ENCODE measurements at places on chromosomes 3 and 15.

DNA sequence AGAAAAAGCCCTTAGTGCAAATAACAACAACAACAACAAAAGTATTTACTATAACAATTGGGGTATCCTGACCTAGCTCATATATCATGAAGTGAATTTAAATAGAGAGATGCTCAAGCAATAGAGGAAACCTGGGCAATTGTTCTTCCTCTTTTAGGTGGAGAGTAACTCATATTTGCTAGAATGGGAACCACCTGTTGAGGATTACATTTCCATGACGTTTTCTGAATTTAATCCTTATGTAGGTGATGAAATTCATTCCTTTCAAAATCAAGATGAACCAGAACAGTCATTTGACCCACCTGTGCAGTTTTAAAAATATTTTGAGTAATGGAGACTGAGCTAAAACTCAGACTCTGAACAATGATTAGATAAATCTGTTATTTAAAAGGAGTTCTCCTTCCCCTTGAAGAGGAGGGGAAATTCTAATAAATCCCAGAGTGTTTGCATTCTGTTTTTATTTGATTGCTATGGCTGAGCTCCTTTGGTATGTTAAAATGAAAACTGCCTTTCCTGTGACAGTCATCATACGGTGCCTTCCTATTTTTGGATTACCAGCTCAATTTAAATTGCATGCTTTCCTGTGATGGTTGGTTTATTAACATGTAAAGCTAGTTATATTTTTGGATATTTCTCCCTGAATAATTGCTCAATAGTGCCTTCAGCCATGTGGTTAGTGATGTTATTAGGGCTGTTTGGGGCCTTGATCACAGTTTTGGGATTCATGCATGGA, 24.3 kb downstream of the VPS8 start:
- no peak for DNase-seq

DNA sequence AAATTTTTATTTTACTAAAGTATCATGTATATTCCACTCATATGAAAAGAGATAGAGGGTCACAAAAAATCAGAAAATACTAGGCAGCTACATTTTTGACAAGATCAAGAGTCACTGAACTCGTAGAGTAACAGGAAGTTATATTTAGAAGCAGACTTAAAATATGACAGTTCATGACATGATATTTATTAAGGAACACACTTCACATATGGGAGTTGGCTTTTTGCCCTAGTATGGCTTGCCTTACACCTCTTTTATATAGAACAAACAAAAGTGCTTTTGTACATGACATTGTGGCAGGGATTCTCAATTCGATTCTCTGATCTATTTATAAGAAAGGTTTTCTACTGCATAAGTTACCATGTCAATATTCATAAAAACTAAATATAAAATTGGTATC, 80.1 kb upstream of the GBE1 start:
- DNase-seq, result no peak

- no peak for DNase-seq
Observed at GRCh38 chr3:34056951-34057390, 258.5 kb downstream of the PDCD6IP start.

GRCh38 chr3:141476033-141476432, 10.8 kb upstream of the RASA2 start:
- DNase-seq, result no peak

DNA sequence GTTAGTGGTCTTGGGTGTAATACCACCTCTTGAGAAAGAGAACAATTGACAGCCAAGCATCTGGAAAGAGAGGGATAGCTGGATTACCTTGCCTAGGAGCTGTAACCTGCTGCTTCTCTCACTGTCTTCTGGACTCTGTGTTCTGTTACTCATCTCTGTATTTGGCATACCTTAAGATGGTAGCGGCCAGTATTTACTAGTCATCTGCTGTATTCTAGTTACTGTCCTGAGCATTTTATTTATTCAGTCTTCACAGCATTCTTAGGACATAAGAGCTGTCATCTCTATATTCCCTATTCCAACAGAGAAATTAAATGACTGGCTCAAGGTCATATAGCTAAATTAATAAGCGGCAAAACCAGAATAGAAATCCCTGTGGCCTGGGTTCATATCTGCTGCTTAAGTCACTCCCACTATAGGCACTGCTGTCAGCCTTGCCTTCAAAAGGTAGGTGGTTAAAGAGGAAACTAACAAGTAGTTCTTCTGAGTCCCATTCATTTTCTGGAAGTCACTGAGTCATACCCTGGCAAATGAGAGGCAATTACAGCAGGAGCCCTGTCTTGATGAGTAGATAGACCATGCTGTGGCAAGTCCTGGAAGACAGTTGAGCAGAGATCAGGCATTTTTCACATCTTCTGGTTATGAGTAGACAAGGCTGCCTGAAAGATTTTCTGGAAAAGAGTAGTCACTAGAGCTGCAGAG, 68.2 kb downstream of the RAB7A start:
- DNase-seq, result no peak

- no peak for DNase-seq
Observed at GRCh38 chr15:60949039-60949977, 279.8 kb downstream of the RORA start.

GRCh38 chr15:72902245-72902918, 118.8 kb upstream of the ADPGK start:
- no peak for DNase-seq

DNA sequence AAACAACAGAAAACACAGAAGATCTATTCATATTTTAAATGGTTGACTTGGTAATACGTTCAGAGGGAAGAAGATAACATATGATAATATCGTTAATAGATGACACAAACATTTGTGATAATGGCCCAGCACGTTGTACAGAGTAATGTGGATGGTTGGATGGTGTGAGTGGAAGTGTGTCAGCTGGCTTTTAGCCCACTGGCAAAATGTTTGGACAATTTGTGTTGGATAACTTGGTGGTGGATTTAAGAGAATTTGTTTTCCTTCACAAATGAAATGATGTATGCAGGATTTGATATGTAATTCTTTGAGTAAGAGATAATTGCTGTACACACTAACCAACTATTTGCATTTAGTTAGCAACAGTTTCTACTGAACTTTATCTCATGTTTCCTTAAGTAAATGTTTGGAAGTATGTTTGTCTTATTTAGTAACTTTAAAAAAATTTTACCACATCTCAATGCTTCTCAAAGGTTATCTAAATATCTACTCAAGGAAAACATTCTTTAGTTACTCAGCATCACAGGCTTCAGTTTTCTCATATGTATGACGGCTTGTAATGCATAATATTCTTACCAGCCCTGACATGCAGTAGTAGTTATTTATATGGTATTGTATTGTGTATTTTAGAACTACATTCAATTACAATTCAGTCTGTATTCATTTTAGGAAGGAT, 328.5 kb upstream of the GOLIM4 start:
- no peak for DNase-seq

- no peak for DNase-seq
Observed at GRCh38 chr15:47691882-47692281, 25.4 kb upstream of the SEMA6D start.

- no peak for DNase-seq
Observed at GRCh38 chr3:155252535-155252934, 40.9 kb downstream of the STRIT1 start.

DNA sequence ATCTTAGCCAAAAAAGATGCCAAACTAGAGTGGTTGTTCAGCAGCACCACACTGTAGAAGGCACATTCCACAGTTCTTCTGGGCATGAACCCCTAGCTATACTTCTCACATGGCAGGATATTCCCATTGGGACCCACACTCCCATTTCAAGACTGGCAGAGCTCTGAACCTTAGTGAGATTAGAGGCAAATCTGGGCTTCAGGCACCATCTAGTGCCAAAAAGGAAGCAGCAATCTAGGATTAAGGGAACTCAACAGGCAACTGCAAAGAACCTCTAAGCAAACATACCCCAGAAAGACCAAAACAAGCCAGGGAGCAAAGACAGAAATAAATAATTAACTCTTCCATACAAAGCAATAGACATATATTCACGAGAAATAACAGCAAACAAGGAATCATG, 66.2 kb downstream of the TAFA4 start:
- DNase-seq, result no peak

- no peak for DNase-seq
Observed at GRCh38 chr15:73056460-73056859, 4.2 kb downstream of the NEO1 start.

GRCh38 chr3:12750223-12750622, 8.8 kb downstream of the TMEM40 start:
- no peak for DNase-seq

DNA sequence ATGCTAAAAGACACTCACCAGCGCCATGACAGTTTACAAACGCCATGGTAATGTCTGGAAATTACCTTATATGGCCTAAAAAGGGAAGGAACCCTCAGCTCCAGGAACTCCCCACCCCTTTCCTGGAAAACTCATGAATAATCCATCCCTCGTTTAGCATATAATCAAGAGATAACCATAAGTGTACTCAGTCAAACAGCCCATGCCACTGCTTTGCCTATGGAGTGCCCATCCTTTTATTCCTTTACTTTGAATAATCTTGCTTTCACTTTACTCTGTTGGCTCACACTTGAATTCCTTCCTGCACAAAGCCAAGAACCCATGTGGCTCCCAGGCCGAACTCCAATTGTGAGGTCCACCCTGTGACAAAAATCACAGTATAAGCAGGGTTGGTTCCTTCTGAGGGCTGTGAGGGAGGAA, 19.1 kb upstream of the FSTL1 start:
- DNase-seq, result no peak

- DNase-seq, result peak; percentile 16
Observed at GRCh38 chr15:69031013-69032001, 16.8 kb downstream of the NOX5 start.

DNA sequence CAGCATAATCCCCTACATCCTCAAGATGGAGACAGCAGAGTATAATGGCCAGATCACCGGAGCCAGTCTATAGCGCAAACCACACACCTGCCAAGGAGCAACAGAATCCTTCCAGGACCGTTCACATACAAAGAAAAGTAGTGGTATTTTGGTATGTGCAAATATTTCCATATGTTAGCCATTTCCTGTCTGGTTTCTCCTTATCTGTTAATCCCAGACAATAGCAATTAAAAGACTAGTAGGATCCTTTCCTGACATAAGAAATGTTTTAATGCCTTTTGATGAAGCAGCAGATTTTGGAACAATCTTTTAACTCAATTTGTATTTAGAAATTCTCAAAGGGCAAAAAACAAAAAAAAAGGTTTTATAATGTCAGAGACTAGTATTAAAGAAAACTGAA, 22.2 kb downstream of the MRPS25 start:
- DNase-seq, result no peak

DNA sequence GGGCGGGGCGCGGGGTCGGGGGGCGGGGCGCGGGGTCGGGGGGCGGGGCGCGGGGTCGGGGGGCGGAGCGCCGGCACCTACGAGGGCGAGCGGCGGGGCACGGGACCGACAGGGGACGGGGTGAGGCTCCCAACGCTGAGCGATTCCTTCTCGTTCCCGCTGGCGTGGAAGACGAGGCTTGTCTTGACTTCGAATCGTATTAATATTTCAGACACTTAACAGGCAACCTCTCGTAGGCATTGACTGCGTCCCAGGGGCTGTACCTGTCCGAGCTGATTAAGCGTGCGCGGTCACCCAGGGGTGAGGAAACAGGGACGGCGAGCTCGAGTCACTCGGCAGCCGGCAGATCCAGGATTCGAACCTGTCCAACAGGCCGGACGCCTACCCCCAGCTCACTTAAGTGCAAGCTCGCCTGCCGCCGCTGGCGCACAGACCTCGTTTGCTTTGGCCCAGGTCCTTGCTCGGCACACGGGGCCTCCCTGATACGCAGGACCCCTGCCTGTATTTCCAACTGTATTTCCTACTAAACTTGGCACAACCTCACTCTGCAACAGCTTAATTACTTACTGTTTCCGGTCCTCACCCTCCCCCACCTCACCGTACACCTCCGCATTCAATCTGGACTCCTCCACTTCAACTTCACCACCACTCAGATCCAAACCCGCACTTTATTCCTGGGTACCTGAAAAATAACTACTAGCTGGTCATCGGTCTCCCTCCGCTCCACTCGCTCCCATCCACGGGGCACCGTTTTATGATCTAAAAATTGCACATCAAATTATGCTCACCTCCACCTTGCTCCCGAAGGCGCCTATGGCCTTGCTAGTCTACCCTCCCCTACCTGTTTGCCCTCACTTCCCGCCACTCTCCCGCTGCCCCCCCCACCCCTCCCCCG, 722 bp upstream of the ZXDC start:
- DNase-seq, result peak; percentile 40

DNA sequence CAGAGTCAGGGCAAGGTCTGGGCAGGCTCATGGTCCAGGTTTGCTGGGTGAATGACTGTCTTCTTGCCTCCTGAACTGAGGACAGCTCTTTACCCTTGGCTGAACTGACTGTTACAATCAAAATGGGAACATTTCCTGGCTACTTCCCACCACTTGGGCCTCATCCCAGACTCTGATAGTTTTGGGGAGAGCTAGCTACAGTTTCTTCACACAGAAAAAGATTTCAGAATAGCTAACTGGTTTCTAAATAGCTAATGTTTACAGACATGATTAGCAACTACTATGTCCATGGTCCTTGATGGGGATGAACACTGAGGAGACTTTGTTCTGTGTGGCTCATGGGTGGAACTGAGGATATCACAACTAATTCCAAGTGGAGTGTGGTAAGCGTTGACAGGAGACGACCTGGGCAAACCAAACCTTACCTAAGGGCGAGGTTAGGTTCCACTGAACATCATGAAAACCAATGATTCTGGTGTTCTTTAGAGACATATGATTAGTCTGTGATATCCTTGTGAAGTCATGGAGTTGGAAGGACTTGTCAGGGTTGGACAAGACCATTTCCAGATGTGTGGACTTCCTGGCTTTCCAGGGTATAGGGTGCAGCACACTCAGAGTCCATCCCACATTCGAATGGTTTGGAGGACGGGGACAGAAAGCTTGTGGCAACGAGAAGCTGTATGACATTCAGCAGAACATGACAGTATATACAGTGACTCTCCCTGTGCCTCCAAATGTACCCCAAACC, 7.3 kb downstream of the ALPK3 start:
- no peak for DNase-seq

GRCh38 chr3:8662594-8662993, 18.0 kb upstream of the SSUH2 start:
- DNase-seq, result no peak

DNA sequence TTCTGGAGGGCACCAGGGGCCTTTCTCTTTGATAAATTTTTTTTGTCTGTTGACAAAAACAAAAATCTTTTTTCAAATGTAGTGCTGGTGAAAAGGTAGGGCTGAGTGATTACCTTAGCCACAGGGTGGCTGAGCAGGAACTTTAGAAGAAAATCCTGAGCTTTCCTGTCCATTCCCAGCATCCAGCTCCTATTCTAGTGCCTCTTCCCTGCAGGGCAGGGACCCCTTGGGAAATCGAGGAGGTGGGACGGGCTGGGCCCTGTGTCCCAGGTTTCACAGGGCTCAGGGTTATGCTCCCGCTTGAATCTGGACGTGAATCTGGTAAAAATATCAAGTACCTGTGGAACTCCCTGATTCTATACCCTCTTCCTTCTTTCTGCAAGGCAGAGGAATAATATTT, 31.7 kb downstream of the EDEM1 start:
- DNase-seq, result no peak

GRCh38 chr3:66819993-66820501, 178.1 kb upstream of the KBTBD8 start:
- no peak for DNase-seq

- no peak for DNase-seq
Observed at GRCh38 chr15:40695469-40695890, 506 bp downstream of the RAD51 start.

All from NCI-H748 treated with DMSO at 0.1 percent for 48 hours (cell line).